A549 (cell line): ENCODE measurements at places on chromosomes 7 and 10. TPM values are rescaled to one million over a fixed set of nuclear protein-coding genes. Genes with fewer than 3 reads are reported as not detected.
A peak's percentile ranks its signal among the peaks of the same experiment; 100 is the strongest.

- DNase-seq = no peak
These were observed 113.8 kb upstream of the EEPD1 start for GRCh38 chr7:36039243-36039642.

SLC18A3 gene
- not detected in 3 replicates for polyA plus RNA-seq

DNA sequence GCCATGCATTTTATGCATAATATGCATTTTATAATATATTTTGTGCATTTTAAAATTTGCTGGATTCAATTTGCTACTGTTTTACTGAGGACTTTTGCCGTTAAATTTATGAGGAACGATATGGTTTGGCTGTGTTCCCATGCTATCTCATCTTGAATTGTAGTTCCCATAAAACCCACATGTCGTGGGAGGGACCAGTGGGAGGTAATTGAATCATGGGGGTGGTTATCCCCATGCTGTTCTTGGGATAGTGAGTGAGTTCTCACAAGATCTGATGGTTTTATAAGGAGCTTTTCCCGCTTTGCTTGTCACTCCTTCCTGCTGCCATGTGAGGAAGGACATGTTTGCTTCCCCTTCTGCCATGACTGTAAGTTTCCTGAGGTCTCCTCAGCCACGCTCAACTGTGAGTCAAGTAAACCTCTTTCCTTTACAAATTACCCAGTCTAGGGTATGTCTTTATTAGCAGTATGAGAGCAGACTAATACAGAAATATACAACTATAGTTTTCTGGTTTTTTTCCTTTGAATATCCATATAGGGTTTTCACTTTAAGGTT is 201.4 kb upstream of the SH2B2 start:
- DNase-seq = no peak

PAPSS2 gene
- 29.0 to 32.9 TPM (median 32.8 TPM) in 3 replicates for polyA plus RNA-seq

- no peak for DNase-seq
These were observed 57.0 kb upstream of the GPR158 start for GRCh38 chr10:25117757-25118156.

DNA sequence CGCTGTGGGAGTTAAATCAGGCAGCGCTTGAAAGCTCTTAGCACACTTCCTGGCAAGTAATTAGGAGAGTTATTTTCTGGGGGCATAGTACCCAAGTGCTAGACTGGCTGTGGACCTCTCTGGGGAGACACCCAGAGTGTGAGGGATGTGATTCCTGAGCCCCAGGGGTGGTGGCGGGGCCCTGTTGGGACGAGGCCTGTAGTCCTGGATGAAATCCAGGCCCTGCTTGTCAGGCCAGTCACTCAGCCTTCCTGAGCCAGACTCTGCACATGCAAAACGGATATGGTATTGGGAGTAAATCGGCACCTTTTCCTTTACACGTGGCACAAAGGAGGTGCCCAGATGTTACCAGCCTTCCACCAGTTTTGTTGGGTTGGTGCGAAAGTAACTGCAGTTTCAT is 31.2 kb downstream of the TRRAP start:
- no peak for DNase-seq

- DNase-seq = no peak
These were observed 192.1 kb upstream of the KLF14 start for GRCh38 chr7:130926001-130926691.

DNA sequence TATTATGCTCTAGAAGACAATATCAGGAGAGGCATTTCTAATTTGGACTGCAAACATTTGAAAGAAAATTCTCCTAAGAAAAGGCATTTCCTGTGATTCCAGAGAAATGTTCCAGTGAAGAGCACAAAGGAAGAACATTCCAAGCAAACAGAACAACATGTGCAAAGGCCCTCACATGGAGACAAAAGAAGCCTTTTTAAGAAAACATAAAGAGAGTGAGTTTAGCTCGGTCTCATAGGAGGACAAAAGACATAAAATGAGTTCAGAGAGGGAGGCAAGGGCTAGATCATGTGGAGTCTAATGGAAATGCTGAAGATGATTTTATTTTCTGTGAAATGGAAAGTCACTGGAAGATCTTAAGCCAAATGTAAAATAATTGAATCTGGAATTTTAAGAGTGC is 269.8 kb upstream of the HGF start:
- no peak for DNase-seq

PKD2L1 gene
- 0.08 to 0.11 TPM (median 0.10 TPM) in 3 replicates for polyA plus RNA-seq

AZGP1 gene
- polyA plus RNA-seq = 0.07 TPM in 1 of 3 replicates, not detected in the others

DNA sequence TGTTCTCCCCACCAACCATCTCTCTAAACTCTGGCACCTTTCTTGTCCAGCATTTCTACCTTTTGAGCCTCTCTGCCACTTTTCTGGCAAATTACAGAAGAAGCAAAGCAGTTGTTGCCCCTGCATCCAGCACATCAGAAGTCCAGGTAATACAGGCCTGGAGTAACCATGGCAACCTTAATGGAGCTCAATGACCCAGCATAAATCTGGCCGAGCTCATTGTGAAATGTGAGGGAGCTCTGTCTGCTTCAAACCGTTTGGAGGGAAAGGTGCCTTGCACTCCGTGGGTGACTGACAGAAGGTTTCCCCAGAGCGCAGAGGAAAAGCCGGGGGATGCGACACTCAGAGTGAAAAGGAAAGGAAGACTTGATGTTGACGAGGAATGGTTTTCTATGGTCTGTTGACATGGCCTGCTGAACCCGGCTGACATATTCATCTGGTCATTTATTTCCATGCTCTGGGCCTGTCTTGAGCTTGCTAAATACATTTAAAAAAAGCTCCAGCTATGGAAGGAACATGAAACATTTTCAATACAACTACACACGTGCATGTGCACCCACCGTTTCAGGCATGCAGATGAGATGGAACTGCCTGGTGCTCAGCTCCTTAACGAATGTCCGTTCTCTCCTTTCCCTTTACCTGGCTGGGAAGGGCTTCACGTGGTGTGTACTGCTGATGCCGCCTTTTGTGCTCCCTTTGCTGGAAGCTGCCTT is 74.9 kb downstream of the ADRA2A start:
- DNase-seq = no peak

ACADSB gene
- polyA plus RNA-seq = 8.5 to 9.1 TPM (median 9.0 TPM) in 3 replicates

C7orf33 gene
- not detected in 3 replicates for polyA plus RNA-seq

KCND2 gene
- not detected in 3 replicates for polyA plus RNA-seq

TUBB8 gene
- polyA plus RNA-seq = not detected in 3 replicates

GRCh38 chr7:130906575-130906974 is 172.6 kb upstream of the KLF14 start:
- no peak for DNase-seq

- no peak for DNase-seq
These were observed 40.6 kb downstream of the OSBPL3 start for GRCh38 chr7:24939416-24939815.

- no peak for DNase-seq
These were observed 423.2 kb downstream of the CNTNAP2 start for GRCh38 chr7:146539836-146540235.

WDR91 gene
- 4.6 to 5.5 TPM (median 5.1 TPM) in 3 replicates for polyA plus RNA-seq

OR2A1 gene
- not detected in 3 replicates for polyA plus RNA-seq

- DNase-seq = no peak
These were observed 30.2 kb downstream of the NPTX2 start for GRCh38 chr7:98647326-98647725.

DNA sequence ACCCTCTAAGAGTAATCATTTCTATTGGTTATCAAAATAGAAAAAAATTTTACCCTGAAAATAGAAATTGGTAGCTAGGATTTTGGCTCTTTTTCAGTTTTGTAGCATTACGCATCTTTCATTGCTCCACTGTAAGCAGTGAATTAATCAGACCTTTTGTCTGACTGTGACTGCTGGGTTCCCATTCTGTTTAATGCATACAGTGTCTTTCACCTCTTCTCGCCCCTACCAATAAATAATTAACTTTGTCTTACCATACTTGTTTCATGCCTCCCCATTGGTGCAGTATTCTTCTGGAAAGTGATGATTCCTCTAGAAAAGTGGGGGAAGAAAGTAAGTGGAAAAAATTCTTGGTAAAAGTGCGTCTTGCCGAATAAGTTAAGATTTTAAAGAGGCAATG is 73.2 kb downstream of the AP3M1 start:
- DNase-seq = peak; percentile 40

FGFR2 gene
- polyA plus RNA-seq = 0.09 to 0.22 TPM (median 0.21 TPM) in 3 replicates

GRCh38 chr10:55098452-55098851 is 297.4 kb upstream of the PCDH15 start:
- DNase-seq = no peak

GDF10 gene
- 0.04 to 0.10 TPM (median 0.09 TPM) in 3 replicates for polyA plus RNA-seq

PPP1R9A gene
- 4.9 to 5.8 TPM (median 5.0 TPM) in 3 replicates for polyA plus RNA-seq

DNA sequence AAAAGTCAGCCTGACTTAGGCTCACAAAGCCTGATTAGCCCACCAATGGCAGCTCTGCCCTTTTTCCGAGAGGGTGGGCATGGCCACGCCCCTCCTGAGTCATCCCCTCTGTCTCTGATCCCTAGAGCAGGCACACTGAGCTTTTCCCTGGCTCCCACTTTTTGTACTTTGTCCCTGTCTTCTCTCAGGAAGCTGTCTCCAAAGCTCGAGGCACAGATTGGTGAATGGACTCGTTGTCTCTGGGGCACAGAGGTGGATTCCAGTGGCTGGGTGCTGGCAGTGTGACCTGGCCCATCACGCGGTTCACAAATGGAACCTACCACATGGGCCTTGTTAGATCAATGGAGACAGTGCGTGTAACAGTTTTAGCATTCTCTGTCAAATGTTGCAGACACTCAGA is 313.5 kb downstream of the WDR37 start:
- no peak for DNase-seq

SMKR1 gene
- 13.2 to 15.2 TPM (median 13.6 TPM) in 3 replicates for polyA plus RNA-seq

DNA sequence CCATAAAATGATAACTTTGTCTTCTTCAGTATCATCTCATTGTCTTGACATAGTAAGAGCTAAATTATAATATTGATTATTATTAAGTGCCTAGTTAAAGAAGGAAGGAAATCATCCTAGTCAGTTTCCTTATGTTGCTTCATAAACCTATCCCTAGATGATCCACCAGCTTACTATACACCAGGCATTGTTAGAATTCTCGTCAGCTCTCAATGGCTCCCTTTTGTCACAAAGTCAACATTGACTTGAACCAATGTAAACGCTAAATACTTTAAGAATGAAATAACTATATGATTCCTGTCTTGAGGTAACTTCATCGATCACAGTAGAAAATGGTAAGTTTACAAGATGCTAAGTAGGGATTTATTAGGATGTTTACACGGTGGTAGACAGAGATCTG is 1162.9 kb downstream of the CNTNAP2 start:
- no peak for DNase-seq

DNA sequence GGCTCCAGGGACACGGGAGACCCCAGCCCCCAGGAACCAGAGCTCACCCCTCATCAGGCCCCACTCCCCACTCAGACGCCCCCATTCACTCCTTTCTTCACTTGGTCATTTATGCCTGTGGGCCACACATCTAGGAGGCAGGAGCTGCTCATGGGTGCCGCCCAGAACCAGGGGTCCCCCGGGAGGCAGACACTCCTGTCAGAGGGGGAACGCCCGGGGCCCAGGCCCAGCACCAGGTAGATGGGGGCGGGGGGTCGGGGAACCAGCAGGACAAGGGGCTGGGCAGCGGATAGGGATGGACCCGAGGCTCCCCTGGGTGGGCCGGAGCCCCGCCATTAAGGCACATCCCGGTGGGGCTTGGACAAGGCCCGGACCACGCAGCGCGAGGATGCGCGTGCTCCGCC is 11.8 kb downstream of the CALY start:
- no peak for DNase-seq

DNA sequence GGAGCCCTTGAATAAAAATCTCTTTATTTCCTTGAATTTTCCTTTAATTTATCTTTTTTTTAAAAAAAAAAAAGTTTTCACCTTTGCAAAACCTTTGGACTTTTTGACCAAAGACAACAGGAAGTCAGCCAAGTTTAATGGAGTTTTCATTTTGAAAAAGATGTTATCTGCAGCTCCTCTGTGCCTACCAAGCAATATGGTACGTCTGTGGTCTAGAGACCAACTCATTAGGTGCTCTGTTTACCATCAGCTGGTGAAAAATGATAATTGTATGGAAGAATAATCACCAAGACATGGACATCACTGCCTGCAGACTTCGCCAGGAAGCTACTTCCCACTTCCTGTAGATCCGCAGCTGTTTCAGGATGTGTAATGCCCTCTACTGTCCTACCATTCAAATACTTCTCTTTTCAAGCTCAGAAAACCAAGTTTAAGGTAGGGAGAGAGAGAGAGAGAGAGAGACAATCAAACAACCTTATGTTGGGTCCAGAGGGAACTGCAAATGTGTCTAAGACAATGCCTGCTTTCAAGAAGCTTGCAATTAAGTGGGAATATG is 18.7 kb downstream of the PLXNA4 start:
- DNase-seq = peak; percentile 52

DNA sequence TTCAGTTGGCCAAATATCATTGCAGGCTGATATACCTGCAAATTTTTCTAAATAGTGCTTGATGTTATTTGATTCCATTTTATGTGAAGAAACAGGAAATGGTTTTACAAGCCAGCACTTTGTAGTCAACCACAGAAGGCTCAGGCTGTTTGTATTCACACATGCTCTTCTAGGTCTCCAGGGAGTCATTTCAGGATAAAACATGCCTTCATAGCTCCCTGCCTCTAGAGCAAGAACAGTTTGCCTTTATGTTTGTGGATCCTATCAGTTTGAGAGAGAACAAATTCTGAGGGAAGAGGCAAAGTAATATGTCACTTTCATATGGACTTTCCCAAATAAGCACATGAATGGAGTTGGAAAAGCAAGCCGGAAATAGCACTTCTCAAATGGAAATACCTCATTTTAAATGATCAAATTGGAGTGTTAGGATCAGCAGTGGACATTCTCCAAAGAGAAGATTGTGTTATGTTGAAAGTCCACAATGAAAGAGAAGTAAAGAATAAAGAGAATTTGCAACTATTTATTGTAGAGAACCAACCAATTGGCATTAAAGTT is 277.6 kb downstream of the KCND2 start:
- DNase-seq = no peak

GRCh38 chr10:20276127-20276979 is 460.1 kb downstream of the PLXDC2 start:
- no peak for DNase-seq

DNA sequence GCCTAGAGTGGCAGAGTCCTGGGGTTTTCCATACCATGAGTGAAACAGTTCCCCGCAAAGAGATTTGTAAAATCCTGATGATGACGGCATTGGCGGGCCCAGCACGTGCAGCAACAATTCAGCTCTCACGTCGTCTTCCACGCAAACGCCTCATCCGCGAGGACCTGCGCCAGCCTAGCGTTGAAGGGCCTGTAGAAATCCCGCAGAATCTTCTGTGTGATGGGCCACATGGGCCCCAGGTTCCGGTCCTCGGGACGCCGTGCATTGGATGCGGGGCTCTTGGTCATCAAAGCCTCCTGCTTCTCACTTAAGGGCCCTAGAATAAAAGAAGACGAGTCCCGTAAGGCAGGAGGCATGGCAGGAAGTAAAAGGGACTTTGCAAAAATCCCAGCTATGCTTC is 83.4 kb downstream of the CHST15 start:
- DNase-seq = no peak

- peak; percentile 43 for DNase-seq
These were observed 257.7 kb upstream of the NFE2L3 start for GRCh38 chr7:25894002-25894901.

DNA sequence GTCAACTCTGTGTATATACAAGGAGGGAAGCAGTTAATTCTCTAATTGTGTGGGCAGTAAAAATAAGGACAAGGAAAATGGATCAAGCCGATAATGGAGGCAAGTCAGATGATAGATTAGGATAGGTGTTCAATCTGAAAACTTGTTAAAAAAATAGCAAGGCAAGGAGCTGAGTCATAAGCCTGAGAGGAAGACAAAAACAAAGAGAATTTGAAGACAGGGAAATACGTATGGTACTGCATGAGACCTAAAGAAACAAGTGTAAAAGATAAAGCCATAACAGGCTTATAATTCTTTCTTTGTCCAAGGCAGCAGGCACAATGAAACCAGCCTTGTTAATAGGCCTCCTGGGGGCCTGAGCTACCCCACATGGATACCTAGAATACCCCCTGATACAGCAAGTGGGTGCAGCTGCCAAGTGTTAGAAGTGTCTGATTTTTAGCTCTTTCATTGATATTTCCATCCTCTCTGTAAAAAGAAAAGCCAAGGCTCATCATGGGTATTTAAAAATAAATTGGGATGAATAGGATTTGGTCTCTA is 1570.6 kb upstream of the LRRTM3 start:
- no peak for DNase-seq

POLR2J2 gene
- polyA plus RNA-seq = 0.19 to 0.53 TPM (median 0.43 TPM) in 3 replicates
